NCI-H460 (cell line): ENCODE measurements at places on chromosomes 2 and 18.

DNA sequence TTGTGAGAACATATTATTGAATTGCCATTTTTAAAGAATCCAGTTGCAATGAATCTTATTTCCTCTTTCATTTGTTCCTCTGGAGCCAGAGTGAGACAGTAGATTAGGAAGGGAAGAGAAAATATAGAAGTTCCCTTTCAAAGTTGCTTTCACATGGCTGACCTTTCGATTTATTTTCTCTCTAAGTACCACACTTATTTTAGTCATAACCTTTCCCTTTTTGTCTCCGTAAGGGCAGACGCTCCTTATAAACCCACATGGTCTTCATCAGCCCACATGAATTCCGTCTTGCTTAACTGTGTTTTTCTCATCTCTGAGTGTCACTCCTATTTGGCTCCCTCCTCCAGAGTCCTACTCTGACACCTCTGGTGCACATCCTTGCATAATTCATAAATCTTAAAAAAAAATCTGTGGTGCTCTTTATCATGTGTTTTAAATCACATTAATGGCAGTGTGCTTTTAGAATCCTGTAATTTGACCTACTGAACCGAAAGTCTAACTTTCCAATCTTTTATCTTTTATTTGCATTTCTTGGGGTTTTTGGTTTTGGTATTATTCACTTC, 38.5 kb upstream of the ZNF396 start:
- DNase-seq = no peak

GRCh38 chr2:238159071-238159539, 335 bp downstream of the ERFE start:
- DNase-seq = no peak

- no peak for DNase-seq
These were observed 18.7 kb upstream of the REL start for GRCh38 chr2:60862642-60863041.

GRCh38 chr2:10006236-10007161, 36.9 kb upstream of the KLF11 start:
- no peak for DNase-seq

DNA sequence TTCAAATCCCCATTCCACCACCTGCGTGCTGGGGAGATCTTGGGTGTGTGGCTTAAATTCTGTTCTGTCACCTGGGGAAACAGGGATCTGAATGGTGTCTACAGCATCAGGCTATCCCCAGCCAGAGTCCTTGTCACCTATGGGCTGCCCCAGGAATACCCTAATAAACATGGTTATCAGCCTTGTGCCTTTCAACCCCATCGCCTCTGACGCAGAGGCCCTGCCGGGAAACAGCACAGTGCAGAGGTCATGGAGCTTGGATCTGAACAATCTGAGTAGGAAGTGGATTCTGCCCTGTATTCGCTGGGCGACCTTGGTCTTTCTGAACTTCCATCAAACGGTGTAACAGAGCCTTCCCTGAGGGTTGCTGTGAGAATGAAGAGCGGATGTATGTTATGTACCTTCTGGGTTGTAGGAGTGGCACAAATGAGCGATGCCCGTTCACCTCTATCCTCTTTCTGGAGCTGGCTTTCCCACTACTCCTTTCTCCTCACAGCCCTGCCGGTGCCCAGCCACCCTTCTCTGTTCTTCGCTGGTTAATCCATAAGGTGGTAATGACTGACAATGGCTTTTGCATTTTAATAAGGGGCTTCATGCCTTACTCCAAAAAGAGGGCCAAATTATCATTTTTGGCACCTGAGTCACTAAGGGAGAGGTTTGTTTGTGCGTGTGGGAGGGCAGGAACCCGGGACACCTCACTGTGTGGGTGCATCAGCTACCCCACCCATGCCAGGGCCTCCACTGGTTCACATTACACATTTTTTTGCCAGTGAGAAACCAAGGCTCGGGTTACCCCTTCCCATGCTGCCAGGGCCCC, 256.5 kb downstream of the MYCN start:
- no peak for DNase-seq

GRCh38 chr2:129744649-129745048, 234.8 kb upstream of the RAB6C start:
- no peak for DNase-seq
